ENCODE measurements at places on chromosomes 12 and 14. TPM values are rescaled to one million over a fixed set of nuclear protein-coding genes. Genes with fewer than 3 reads are reported as not detected.

The ACOT6 gene
- total RNA-seq: not detected

The RERG gene
- 3.8 TPM for total RNA-seq

The GPR137C gene
- total RNA-seq: 0.47 TPM

The C14orf39 gene
- total RNA-seq: not detected

The GPR65 gene
- total RNA-seq: 0.42 TPM

The SRRM4 gene
- 0.42 TPM for total RNA-seq

The IL25 gene
- not detected for total RNA-seq

The MYBPC1 gene
- total RNA-seq: 3.9 TPM

The NID2 gene
- 41.3 TPM for total RNA-seq

The MLF2 gene
- 158 TPM for total RNA-seq

The RNASE12 gene
- total RNA-seq: not detected

The MUCL1 gene
- not detected for total RNA-seq

The RNASE3 gene
- total RNA-seq: not detected

The INHBC gene
- not detected for total RNA-seq

The SPTSSA gene
- 14.2 TPM for total RNA-seq

The P2RX2 gene
- total RNA-seq: not detected

The TCP11L2 gene
- 104 TPM for total RNA-seq

The CELA1 gene
- total RNA-seq: not detected

The UBR7 gene
- 22.1 TPM for total RNA-seq

The C1S gene
- total RNA-seq: 116 TPM

The HHIPL1 gene
- total RNA-seq: 1.5 TPM

The BATF gene
- total RNA-seq: 0.74 TPM

The LIN7A gene
- total RNA-seq: 14.4 TPM

The ATL1 gene
- 1.0 TPM for total RNA-seq

The SOAT2 gene
- total RNA-seq: 0.12 TPM

The PTPN6 gene
- 6.0 TPM for total RNA-seq

The OAS2 gene
- total RNA-seq: 8.0 TPM

The LAG3 gene
- total RNA-seq: 0.37 TPM

The RNASE7 gene
- total RNA-seq: not detected

The PRH2 gene
- total RNA-seq: not detected

The KCNJ8 gene
- total RNA-seq: 55.5 TPM

The STYK1 gene
- not detected for total RNA-seq

The SMCO2 gene
- total RNA-seq: not detected

The TSPAN8 gene
- total RNA-seq: not detected

The PLBD1 gene
- total RNA-seq: 24.7 TPM

The GALNT16 gene
- 101 TPM for total RNA-seq

The TBK1 gene
- 11.7 TPM for total RNA-seq

The ACRBP gene
- total RNA-seq: 2.2 TPM

The SUPT16H gene
- 28.5 TPM for total RNA-seq

The CNIH1 gene
- 102 TPM for total RNA-seq

The SLC2A13 gene
- 6.2 TPM for total RNA-seq

The GPR84 gene
- not detected for total RNA-seq

The PRIMA1 gene
- 7.9 TPM for total RNA-seq

The GNB3 gene
- 5.4 TPM for total RNA-seq

The CPSF6 gene
- 30.9 TPM for total RNA-seq

The CACNA2D4 gene
- 1.0 TPM for total RNA-seq

The MMP19 gene
- total RNA-seq: 2.1 TPM

The KRT6C gene
- total RNA-seq: not detected

The KRT2 gene
- total RNA-seq: not detected

The HIF1A gene
- 55.0 TPM for total RNA-seq

The CCDC197 gene
- 0.74 TPM for total RNA-seq

The TAS2R43 gene
- not detected for total RNA-seq
